ENCODE measurements at places on chromosomes 5 and 9.

DNA sequence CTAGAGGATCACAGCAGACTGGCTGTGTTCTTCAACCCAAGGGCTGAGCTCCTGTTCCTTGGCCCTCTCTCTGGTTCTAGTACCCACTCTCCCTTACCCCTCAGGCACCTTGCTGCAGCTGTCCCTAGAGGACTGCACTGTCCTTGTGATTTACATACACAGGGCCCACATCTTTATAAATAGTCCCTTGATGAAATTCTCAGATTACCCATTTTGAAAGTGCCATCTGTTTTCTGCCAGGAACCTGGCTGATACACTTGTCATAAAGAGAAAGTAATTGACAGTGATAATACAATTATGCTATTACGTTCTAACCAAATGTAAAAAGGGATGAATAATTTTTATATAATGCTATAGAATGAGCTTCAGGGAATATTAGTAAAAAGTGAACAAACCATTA is 16.5 kb upstream of the SPARC start:
- DNase-seq, result no peak

DNA sequence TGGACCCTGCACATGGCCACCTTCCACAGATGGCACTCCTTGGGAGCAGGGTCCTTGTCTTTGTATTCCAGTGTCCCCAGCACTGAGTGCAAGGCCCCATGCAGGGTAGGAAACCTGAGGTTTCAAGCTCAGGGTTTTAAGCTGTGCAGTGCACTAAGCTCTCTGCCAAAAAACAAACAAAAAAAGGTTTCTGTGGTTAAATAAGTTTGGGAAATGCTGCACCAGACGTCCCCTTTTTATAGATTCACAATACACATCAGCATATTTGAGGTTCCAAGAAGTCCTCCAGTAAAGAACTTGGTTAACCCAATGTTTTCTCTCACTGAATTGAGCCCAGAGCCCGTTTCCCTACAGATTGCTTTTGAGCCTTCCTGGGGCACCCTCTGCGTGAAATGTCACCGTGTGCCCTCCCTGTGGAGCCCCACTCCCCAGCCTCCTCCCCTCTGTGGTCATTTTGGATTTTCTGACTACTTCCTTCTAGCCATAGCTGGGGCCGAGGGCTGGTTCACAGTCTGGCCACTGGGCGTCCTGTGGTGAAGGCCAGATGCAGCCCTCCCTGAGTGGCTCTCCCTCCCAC is 17.1 kb downstream of the DELE1 start:
- no peak for DNase-seq

DNA sequence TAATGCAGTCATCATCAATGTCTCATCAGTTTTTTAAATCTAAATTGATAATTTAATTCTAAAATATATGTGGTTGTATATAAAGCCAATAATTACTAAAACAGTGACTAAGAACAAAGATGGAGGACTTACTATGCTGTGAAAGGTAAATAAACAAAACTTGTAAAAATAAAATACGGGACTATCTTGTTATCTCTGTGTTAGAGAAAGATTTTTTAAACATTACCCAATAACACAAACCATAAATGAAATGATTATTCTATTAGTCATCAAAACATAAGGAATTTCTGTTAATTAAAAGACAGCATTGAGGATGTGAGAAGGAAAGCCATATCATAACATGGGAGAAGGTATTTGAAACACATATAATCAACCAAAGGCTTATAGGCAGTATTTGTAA is 226.2 kb upstream of the SMC2 start:
- DNase-seq, result no peak

DNA sequence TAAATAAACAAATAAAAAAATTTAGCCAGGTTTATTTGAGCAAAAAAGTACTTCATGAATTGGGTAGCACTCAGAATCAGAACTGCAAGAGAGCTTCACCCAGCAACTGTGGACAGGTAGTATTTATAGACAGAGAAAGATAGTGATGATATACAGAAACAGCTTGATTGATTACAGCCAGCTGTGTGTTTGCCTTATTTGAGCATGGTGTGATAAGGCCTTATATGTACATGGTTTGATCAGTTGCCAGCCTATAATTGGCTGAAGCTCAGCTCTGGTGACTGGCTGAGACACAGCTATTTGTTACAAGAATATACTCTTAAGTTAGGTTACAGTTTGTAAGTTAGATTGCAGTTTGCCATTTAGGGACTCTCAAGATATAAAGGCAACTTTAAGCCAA is 34.3 kb upstream of the ARL15 start:
- no peak for DNase-seq

DNA sequence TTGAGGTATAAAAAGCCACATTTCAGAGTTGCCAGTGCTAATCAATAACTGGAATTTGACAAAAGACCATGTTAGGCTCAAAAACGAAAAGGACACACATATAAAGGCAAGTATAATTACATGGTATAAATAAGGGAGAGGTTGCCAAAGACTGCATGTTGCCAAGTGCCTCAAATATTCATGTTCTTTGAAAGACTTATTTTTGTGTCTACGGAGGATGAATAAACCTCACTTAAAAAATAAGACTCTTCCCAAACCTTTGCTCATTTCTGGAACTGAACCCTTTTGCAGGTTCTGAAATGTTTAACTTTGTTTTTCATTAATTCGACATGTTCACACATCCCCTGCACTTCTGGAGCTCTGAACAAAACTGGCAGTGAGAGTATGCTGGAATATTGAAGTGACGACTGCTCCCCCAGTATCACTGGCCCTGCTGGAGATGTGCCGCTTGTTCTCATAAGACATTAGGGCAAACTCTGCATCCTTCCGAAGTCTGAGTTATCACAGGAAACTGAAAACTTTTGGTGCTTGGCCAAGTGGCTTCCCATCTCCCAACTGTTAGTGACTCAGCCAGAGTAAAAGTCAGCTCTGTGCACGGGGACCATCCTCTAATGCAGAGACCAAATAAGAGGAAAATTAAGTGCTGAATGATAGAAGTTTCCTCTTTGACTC is 336.8 kb downstream of the GLIS3 start:
- DNase-seq, result no peak

DNA sequence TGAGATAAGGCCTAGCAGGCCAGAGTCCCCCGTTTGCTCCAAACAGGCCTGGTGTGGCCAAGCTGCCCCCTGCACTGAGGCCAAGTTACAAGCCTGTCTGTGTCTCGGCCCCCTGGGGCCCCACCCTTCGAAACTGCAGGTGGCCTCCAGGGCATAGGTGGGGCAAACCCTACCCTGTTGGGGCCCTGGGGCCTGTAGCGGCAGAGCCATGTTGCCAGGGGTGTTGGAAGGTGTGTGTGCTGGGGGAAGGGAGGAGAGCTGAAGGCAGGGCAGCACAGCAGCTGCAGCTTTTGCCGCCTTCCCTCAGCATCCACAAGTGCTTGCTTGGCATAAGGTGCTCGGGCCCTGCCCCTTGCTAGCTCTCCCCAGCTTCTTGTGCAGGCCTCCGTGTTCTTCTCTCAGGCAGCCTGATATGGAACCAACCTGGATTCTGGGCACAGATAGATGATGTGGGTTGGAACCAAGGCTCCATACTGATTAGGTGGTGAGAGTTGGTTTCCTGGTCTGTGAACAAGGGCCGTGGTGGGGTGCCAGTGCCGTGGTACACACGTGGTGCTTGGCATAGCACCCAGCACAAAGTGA is 12.7 kb downstream of the IRF1 start:
- DNase-seq, result no peak

DNA sequence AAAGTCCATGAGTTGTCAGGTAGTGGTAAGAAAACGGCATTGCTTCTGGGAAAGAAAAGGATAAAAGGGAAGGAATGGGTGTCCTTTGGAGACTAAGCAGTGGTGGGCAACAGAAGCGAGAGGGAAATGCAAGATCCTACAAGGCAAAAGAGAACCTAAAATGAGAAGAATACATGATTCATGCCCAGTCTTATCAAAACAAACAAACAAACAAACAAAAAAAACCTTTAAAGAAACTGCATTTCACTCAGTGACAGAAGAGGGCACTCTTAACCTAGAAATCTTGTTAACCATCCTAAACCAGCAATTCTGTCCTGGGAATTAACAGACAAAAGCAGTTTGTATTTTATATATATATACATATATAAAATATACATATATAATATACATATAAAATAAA is 88.5 kb downstream of the SUSD1 start:
- DNase-seq, result no peak

DNA sequence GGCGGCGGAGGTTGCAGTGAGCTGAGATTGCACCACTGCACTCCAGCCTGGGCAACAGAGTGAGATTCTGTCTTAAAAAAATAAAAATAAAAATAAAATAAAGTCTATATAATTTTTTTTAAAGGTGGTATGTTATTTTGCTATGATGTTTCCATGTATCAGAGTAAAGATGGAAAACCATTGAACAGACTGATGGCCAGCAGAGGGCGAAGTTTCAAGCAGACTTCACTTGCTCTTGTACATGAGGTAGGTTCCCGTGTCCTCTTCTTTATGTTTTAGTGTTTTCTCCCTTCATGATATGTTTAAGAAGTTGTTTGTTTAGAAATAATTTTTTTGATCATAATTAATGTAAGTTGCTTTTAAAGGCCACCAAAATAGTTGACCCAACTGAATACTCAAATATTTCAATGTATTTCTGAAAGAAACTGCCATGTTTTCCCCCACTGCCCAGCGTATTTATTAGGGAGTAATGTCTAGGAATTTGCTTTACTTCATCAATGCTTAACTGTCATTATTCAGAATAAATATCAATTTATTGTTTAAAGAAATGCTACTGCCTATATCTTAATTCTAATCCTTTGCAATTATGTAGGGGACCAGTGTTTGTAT is 146.4 kb downstream of the HACD4 start:
- peak; percentile 43 for DNase-seq

DNA sequence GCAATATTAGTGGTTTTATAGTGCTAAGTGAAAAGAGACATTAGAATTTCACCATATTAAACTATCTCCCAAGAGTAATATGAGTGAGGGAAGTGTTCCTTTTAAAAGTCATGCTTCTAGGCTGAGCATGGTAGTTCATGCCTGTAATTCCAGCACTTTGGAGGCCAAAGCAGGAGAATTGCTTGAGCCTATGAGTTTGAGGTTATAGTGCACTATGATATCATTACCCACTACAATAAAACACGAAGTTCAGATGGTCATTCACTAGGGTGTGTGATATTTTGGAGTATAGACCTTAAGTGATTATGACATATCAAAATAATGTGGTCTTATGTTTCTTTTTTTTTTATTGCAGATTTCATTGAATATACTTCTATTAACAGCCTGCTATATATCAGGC is 6.7 kb downstream of the KIF2A start:
- no peak for DNase-seq

DNA sequence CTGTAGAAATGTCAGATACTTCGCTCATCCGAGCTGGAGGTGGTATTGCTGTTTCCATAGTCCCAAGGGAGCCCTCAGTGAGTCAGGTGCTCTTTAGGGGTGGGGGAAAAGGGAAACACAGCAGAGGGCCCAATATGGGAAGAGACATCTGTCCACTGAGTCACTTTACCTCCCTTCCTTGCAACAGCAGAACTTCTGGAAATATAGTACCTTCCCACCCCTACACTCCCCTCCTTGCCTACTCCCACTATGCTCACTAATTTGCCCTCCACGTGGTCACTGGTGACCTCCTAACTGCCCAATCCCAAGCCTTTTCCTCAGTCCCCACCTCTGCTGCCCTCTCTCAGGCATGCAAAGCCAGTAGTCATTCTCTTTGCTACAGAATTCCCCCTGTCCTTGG is 1.9 kb downstream of the HK3 start:
- no peak for DNase-seq

GRCh38 chr5:171336521-171337209 is 27.6 kb downstream of the TLX3 start:
- DNase-seq, result no peak

DNA sequence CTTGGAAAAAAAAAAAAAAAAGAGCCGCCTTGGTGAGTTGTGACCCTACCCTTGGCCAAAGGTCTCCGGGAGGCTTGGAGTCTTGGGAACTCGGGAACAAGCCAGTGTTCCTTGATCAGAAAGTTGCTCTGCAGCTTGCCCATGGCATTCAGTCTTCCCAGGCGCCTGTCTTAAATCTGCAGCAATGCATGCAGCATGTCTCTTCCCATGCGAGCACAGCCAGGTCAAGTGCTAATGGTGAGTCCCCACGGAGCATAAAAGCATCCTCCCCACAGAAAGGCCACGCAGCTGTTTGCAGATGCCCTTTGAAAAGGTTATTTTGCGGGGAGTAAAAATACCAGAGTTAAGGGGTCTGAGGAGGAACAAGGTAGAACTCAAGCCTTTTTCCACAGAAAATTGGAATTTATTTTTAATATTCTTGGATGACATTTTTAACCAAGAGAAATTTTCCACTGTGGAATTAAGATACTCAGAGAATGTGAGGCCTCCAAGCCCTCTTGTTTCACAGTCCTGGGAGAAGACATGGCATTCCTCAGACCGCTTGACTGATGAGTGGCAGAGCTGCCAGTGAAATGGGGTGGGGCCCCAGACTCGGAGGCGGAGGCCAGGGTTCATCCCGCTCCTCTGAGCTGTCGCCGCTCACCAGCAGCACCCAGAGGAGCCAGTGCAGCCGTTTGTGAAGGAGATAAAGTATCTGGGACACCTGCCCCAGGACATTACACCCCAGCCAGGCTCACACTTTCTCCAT is 81.6 kb downstream of the CYFIP2 start:
- no peak for DNase-seq
